ENCODE measurements at places on chromosomes 11 and 22.
A peak's percentile ranks its signal among the peaks of the same experiment; 100 is the strongest.

- DNase-seq, result no peak
Measured at GRCh38 chr11:65103476-65103875, 7.5 kb downstream of the VPS51 start.

- DNase-seq, result no peak
Measured at GRCh38 chr22:28435140-28435768, 244.4 kb downstream of the TTC28 start.

DNA sequence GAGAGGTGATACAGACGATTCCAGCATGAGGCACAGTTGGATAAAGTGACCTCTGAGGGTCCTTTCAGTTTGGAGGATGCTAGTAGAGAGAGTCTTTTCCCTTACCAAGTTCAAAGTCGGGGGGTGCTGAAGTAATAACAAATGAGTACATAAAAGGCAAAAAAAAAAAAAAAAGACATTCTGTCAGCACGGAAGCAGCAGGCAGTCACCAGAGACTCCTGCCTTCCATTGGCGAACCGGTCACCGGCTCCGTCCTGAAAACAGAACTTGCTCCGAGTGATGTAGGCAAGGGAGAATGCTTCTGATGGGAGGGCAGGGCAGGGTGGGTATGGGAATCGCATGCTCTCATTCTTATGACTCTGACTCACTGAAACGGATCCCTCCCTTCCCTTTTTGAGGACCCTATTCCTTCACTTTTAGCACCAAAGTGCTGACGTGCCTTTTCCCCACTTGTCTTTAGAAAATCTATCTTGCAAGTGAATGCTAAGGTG is 65.9 kb downstream of the PRR5L start:
- DNase-seq, result no peak

DNA sequence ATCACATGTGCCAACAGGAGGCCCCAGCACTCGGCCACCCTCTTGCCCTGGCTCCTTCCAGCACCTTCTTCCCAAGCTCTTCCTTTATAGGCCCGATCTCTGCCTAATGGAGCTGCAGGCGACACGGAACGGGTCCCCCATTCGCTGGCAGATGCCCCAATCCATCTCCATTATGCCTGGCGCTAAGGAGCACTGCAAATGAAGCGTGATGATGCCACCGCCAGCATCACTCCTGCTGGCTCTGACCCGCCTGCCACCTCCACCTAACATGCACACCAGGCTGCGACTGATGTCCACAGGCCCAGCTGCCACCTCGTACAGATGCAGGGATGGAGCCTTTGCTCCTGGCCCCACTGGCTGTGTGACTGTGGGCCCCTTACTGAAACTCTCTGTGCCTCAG is 33.5 kb downstream of the ELFN2 start:
- DNase-seq, result no peak

DNA sequence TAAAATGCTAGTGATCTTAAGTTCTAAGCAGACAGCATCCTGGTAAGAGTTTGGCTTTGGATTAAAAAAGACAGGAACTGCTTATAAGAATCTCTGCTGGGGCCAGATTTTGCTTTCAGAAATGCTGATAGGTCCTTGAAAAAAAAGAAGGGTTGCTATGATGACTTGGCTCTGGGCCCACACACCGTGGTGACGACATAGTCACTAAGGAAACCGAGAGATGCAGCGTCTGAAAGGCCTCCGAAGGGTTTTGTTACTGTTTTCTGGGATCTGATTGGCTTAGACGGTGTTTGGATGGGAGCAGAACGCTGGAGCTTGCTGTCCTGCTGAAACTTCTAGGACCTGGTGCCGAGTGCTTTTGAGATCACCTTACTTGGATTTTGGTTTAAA is 8.4 kb downstream of the FAM118A start:
- peak; percentile 67 for DNase-seq

DNA sequence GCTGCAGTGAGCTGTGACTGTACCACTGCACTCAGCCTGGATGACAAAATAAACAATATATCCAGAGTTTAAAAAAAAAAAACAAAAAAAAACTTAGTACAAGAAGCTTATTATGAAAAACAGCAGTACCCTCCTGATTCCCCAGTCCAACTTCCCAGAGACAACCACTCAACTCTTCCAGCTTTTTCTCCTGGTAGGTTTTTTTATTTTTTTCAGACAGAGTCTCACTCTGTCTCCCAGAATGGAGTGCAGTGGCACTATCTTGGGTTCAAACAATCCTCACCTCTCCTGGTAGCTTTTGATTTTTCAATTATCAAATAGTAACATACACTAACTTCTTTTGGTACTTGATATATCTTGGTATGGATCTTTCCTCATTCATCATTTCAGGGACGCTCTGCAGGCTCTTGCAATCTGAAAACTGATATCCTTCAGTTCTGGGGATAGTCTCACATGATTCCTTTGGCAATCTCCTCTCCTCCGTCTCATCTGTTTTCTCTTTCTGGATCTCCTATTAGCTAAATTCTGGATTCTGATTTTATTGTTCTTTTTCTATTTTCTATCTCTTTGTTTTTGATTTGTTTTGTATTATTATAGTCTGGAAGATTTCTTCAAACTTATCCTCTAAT is 44.9 kb downstream of the ALG9 start:
- DNase-seq, result no peak

Measured in stimulated activated CD8-positive, alpha-beta memory T cell treated with anti-CD3 and anti-CD28 coated beads, Interleukin-7, amount 100 ng/mL, for 1 hour (primary cell).